Hair follicular keratinocyte (primary cell): ENCODE measurements at places on chromosomes 4 and X. TPM values are rescaled to one million over a fixed set of nuclear protein-coding genes. Genes with fewer than 3 reads are reported as not detected.

The FGFBP2 gene
- total RNA-seq, result not detected in 2 replicates

The MGAT4D gene
- total RNA-seq, result not detected in 2 replicates

The FGG gene
- total RNA-seq, result not detected in 2 replicates

The CXXC4 gene
- total RNA-seq, result not detected in 2 replicates

The RIPPLY1 gene
- total RNA-seq, result not detected in 2 replicates

The SSX2B gene
- not detected in 2 replicates for total RNA-seq

The UGT2B17 gene
- total RNA-seq, result not detected in 2 replicates

The SLITRK2 gene
- not detected in 2 replicates for total RNA-seq

The ARMCX4 gene
- 0.94 and 1.1 TPM in 2 replicates for total RNA-seq

The PIN4 gene
- total RNA-seq, result 9.3 and 18.9 TPM in 2 replicates

The TIGD4 gene
- 0.11 TPM in 1 of 2 replicates, not detected in the other for total RNA-seq

The SPATA4 gene
- 0.08 TPM in 1 of 2 replicates, not detected in the other for total RNA-seq

The KDR gene
- not detected in 2 replicates for total RNA-seq

The SLC38A5 gene
- 146 and 167 TPM in 2 replicates for total RNA-seq

The PGK1 gene
- 217 and 317 TPM in 2 replicates for total RNA-seq

The MCF2 gene
- 0.08 and 3.0 TPM in 2 replicates for total RNA-seq

The GAGE12F gene
- total RNA-seq, result not detected in 2 replicates

The DUX4 gene
- total RNA-seq, result not detected in 2 replicates

The CDS1 gene
- 17.8 and 20.6 TPM in 2 replicates for total RNA-seq

The CXCL1 gene
- 104 and 131 TPM in 2 replicates for total RNA-seq

The TMEM150C gene
- 0.16 and 0.19 TPM in 2 replicates for total RNA-seq
